ENCODE measurements at places on chromosomes 2 and 18.

DNA sequence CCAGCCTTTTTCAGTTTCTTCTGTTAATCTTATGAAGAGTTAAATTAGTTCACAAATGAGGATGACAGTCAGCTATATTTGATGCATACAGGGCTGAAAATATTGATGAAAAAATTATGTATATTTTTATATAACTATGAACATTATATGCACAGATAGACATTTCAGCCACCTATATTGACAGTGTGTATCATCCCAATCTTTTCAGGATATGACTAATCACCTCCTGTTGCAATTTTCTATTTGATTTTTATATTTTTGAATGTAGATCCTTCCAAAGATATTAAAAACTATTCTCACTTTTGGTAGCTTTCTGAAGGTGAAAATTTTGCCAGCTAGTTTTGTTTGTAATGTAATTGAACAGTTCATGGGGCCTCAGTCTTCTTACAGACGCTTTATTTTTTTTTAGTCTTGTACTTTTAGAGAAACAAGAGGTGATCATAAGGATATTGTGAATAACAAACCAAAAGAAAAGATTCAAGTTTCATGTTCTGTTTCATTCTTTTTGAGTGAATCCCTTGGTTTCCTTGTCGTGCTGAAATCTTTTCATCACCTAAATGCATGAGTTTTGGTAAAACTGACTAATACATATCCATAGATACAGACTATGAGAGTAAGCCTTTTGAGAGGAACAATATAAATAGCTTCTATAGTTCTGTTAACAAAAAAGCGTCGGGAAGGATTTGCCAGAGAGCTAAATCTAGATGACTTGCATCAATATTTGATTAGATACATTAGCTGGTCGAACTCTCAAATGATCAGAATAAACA lies 123.1 kb downstream of the ARHGAP15 start:
- no peak for DNase-seq

- no peak for DNase-seq
Observed at GRCh38 chr2:188131281-188131680, 160.4 kb upstream of the GULP1 start.

DNA sequence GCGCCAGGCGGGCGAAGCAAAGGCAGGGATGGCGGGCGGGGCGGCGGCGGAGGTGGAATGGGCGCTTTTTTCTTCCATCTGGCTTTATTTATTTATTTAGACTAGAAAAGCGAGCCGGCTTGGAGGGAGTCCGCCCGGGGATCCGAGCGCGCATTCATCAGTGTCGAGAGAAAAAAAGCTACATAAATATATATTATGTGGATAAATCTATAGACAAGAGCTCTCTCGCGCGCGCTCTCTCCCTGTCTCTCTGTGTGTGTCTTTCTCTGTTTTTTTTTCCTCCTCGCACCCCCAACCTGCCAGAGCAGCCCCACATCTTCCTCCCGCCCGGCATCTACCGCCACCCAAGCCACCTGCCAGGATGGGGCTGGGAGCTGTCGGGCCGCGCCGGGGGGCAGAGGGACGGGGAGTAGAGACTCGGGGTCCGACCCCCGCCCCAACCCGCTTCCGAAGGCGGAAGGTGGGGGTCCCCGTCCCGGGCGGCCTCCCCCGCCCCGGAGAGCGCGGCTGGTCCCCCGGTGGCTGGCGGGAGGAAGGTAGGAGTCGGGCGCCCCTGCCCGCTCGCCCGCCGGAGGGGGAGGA lies 972 bp upstream of the CELF4 start:
- DNase-seq = no peak

DNA sequence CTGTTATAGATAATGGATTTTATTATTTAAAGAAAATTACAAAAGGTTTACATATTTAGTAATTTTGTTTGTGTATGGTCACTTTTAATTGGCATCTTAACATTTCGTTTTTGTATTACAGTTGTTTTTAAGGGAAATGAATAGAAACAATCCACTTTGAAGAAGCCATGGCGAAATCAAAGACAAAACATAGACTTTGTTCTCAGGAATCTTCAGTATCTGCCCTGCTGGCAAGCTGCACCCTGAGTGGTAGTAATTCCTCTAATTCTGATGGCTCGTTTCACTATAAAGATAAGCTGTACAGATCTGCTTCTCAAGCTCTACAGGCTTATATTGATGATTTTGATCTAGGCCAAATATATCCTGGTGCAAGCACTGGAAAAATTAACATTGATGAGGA lies 2.7 kb downstream of the C18orf54 start:
- no peak for DNase-seq
